ENCODE measurements at places on chromosomes 7 and 10. TPM values are rescaled to one million over a fixed set of nuclear protein-coding genes. Genes with fewer than 3 reads are reported as not detected.

The C10orf90 gene
- not detected for total RNA-seq

The AKR1C2 gene
- not detected for total RNA-seq

The CHAT gene
- total RNA-seq: not detected

The GPR85 gene
- not detected for total RNA-seq

The SHTN1 gene
- total RNA-seq: 1.6 TPM

The MMD2 gene
- total RNA-seq: not detected

The SLC18A3 gene
- total RNA-seq: not detected

The CYP51A1 gene
- total RNA-seq: 15.2 TPM

The CYP26C1 gene
- 0.20 TPM for total RNA-seq

The ADCY1 gene
- not detected for total RNA-seq

The POLR2J gene
- 38.2 TPM for total RNA-seq

The SLC25A40 gene
- 28.9 TPM for total RNA-seq

The GSTO2 gene
- 2.3 TPM for total RNA-seq

The AOAH gene
- 5.4 TPM for total RNA-seq

The SEM1 gene
- total RNA-seq: 35.1 TPM

The JCAD gene
- not detected for total RNA-seq

The LIPN gene
- not detected for total RNA-seq

The DOCK1 gene
- 0.17 TPM for total RNA-seq

The ATG9B gene
- 29.9 TPM for total RNA-seq

The FANK1 gene
- total RNA-seq: 0.72 TPM

The RET gene
- total RNA-seq: not detected

The OR2A12 gene
- not detected for total RNA-seq

The WDR91 gene
- 29.4 TPM for total RNA-seq

Measured in CD4-positive, alpha-beta memory T cell (primary cell).